ENCODE measurements at places on chromosomes 6 and 20.

DNA sequence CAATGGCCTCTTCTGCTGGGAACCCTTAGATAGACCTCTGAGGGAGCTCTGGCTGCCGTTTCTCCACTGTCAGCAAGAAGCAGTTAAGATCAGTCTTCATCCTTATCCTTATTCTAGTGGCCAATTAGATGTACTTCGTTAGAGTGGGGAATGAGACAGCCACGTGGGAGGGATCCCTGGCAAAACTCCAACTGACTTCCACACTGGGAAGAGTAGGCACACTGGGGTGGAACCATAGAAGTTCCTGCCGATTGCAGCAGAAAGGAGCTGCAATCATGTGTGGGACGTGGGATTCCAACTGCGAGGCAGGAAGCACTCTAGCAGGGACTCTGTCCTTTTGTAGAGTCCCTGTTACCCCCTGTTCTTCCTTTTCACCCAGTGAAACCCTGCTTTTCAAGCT is 226.3 kb upstream of the RGS17 start:
- DNase-seq = no peak

DNA sequence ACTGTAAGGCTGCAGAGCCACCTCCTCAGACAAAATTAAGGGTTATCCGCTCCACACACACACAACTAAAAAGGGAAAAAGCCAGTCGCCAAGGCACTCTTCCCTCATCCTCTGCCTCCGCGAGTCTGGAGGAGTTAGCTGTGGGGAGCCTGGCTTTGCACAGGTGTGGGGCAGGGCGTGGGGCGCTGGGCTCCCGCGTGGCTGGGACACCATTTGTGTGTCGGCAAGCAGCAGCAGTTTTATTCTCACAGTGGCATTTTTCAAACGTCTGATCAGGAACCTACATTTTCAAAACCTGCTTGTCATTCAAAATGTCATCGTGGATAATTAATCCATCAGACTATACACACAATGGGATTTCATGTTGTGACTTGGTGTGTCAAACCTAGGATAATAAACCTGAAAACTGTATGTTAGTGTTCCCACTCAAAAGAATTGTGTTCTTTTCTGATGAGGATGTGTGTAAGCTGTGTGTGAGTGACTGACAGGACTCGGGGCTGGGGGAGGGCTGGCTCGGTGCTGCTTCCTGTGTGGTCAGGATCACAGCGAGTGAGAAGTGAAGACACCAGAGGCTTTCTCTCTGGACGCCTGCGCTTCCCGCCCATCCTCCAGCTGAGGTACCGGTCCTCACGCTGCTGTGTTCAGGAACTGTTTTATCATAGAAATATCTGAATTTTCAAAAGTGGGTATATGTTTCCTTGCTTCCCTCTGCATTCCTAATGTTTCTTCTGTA is 83.1 kb downstream of the IRF4 start:
- no peak for DNase-seq

- DNase-seq = no peak
Observed at GRCh38 chr6:158775832-158776231, 43.3 kb downstream of the EZR start.

DNA sequence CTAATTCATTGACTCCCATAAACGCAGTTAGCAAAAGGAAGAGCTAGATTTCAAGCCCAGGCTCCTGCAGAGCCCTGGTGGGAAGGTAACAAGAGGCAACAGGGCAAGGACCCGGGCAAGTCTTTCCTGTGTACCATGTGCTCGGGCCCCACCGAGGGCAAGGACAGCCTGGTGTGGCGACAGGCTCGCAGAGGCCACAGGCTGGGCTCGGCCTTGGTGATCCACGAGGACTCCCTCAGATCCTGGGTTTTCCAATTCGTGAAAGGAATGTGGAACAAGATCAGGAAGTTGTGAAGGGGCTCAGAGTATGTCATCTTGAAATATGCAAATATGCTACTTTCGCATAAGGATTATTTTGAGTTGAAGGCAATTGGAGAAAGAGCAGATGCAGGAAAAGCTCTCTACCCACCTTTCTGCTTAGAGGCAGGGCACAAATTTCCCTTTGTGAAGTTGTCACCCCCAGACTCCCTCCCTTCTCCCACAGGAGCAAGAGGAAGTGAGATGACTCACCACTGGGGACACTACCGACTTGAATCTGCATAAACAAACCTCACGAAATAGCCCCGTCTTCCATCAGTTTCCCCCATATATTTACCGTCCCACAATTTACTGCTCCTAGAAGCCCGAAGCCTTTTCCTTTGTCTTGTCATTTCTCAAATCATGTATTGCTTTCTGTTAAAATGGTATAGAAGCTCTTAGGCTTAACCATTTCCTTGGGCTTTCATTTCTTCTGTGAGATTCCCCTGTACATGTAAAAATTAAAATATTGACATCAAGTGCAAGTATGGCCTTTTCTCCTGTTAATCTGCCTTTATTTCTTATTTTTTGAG is 79.0 kb downstream of the PSMG4 start:
- no peak for DNase-seq

DNA sequence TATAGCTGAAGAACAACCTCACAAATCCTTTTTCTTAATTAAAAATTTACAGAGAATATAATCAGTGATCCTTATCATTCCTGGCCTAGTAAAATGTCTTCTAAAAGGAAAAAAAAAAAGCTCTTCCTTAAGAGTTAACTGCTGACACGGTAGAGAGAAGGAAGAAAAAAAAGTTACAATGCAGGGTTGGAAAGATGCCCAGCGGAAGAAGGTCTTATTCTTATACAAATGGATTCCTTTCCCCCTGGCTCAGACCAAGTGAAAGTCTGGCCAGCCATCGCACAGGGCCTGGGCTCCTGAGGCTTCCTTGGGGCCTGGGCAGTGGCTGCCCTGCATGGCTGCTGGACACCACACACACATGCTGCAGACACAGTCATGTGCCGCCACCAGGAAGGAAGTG is 688.6 kb downstream of the TENT5A start:
- no peak for DNase-seq

GRCh38 chr6:148559848-148560433 is 186.9 kb upstream of the UST start:
- peak; percentile 70 for DNase-seq

DNA sequence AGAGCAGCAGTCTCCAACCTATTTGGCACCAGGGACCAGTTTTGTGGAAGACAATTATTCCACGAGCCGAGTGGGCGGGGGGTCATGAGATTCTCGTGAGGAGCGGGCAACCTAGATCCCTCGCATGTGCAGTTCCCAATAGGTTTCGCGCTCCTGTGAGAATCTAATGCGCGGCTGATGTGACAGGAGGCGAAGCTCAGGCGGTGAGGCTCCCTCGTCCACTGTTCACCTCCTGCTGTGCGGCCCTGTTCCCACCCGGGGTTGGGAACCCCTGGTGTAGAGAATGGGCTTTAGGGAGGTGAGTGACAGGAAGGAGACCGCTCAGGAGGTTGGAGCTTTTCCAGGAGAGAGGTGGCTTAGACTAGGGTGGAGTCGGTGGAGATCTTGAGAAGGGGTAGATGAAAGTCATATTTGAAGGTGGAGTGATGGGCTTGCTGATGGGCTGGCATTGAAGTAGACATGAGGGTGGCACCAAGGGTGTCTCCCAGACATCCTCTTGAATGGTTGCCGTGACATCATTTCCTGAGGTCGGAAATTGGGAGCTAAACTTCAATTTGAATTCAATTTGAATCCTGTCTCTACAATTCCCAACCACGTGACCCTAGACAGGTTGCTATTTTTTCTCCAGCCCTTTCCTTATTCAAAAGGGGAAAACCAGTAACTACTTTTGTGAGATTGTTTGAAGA is 1.5 kb upstream of the RAD21L1 start:
- no peak for DNase-seq

DNA sequence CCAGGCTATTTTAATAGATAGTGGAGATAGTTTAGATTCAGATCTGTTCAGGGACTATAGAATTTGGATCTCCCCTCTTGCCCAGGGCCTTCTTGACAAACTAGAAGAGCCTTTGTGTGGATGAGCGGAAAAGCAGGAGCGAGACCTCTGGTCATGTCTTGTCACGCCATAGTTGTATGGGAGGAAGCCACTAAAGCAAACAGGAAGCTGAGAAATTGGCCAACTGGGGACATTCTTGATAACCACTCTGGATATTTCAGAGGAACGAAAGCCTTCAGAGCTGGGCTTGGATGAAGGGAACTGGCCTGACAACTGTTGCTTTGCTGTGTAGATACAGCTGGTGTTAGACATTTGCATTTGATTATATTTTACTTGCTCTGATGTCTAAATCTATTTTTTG is 54.1 kb upstream of the EXOC2 start:
- no peak for DNase-seq

- DNase-seq = no peak
Observed at GRCh38 chr6:1700278-1700967, 90.7 kb downstream of the FOXC1 start.

DNA sequence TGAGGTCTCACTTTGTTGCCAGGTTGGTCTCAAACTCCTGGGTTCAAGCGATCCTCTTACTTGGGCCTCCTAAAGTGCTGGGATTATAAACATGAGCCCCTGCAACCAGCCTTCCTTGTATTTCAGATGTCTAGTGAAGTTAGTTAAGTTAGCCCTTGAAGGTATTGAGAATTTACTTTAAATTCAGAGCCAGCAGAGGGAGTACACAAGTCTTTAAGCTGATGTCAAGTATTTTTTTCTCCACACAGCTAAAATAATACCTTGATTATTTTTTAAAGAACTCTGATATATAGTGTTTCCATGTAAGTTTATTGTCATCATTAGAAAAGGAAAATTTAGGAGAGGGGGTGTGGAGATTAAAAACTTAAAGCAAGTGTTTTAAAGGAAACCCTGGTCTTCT is 9.8 kb downstream of the FOXO3 start:
- no peak for DNase-seq

DNA sequence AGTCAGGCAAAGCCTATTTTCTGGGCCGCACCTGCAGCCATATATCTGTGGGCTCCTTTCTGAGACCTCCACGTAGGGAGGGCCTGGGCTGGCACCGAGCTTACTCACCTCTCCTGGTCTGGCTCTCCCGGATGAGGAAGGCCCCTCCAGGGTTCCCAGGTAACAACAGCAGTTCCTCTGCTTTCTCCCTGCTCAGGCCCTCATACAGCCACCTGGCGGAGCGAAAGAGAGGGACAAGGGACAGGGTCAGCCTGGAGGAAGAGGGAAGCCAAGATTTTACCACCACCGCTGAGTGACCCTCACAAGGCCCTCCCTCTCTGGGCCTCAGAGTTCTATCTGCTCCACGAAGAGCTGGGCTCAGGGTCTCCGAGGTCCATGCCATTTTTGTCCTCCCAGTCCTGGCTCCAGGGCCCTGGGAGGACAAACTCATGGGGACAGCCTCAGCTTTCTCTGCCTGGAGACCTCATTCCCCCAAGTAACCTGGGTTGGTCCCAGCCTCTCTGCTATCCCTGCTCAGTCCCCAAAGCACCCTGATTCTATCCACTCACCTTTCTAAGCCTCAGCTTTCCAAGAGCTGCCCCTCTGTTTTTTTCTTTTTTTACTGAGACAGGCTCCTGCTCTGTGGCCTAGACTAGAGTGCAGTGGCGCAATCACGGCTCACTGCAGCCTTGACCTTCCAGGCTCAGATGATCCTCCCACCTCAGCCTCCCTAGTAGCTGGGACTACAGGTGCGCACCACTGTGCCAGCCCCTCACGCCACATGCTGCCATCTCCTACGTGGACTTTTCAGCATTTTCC is 13.3 kb downstream of the SLA2 start:
- DNase-seq = no peak

GRCh38 chr6:128507337-128508310 is 12.8 kb downstream of the PTPRK start:
- DNase-seq = no peak

Measured in C1 segment of cervical spinal cord (tissue), 14 donors.